ENCODE measurements at places on chromosomes 11 and 22. TPM values are rescaled to one million over a fixed set of nuclear protein-coding genes. Genes with fewer than 3 reads are reported as not detected.
A peak's percentile ranks its signal among the peaks of the same experiment; 100 is the strongest.

AGBL2 gene
- 6.4 TPM for total RNA-seq

- no peaks in the 10 kb centered on the region for H3K36me3 ChIP-seq
- no peak overlapping the region for H3K4me3 ChIP-seq
- no peak overlapping the region for H3K27ac ChIP-seq
Measured at GRCh38 chr11:116033931-116034553, 529.8 kb upstream of the CADM1 start.

GRCh38 chr11:114738954-114739353 lies 60.6 kb downstream of the NXPE2 start:
- H3K27me3 ChIP-seq = no peaks in the 10 kb centered on the region
- no peaks in the 10 kb centered on the region for H3K4me1 ChIP-seq
- no peak overlapping the region for H3K27ac ChIP-seq
- no peak for DNase-seq
- no peak overlapping the region for H3K4me3 ChIP-seq
- H3K36me3 ChIP-seq = no peaks in the 10 kb centered on the region

DNA sequence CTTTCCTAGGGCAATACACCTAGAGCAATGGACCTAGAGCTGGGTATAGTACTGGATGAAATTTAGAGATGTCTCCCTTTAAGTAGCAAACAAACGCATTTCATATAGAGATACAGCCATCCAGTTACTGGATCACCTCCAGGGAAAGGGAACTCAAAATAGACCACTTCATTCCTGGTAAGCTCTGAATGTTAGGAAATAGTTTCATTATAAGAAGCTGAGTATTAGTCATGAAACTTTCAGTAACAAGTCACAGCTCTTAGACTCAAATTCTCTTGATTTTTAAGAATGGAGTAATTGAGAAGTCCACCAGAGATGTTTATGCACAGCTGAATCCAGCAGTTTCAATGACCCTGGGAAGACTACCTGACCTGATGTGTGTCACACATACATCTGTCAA lies 221.9 kb downstream of the FAM76B start:
- H3K27ac ChIP-seq = no peak overlapping the region
- no peaks in the 10 kb centered on the region for H3K36me3 ChIP-seq
- no peak overlapping the region for H3K4me3 ChIP-seq
- H3K27me3 ChIP-seq = no peaks in the 10 kb centered on the region
- no peaks in the 10 kb centered on the region for H3K4me1 ChIP-seq
- DNase-seq = no peak

TECTA gene
- total RNA-seq = 0.67 TPM

DNA sequence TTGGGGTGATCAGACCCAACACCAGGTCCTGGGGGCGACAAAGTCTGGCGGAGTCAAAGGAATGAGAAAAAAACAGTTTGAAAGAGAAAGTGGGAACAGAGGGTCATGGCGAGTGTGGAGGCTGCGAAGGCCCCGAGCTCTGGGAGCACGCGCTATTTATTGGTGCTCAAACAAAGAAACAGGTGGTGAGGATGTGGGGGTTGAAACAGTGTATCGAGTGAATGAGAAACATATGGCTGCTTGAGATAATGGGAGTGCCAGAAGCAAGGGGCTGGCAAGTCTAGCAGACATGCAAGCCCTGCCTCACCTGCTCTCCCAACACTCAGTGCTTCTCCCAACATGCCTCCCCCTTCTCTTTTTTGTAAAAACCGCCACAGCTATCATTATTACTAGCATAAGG lies 7.8 kb upstream of the DUSP18 start:
- H3K4me3 ChIP-seq = no peak overlapping the region
- H3K27ac ChIP-seq = no peak overlapping the region
- no peak for DNase-seq
- no peaks in the 10 kb centered on the region for H3K4me1 ChIP-seq
- H3K36me3 ChIP-seq = no peaks in the 10 kb centered on the region

NTM gene
- total RNA-seq = 1.4 TPM

GRCh38 chr11:28777126-28777525 lies 668.9 kb downstream of the METTL15 start:
- H3K36me3 ChIP-seq = no peaks in the 10 kb centered on the region
- no peaks in the 10 kb centered on the region for H3K27me3 ChIP-seq
- H3K4me1 ChIP-seq = no peaks in the 10 kb centered on the region
- H3K4me3 ChIP-seq = no peak overlapping the region

OR5A1 gene
- total RNA-seq = not detected

- H3K4me3 ChIP-seq = no peak overlapping the region
- H3K36me3 ChIP-seq = no peaks in the 10 kb centered on the region
- H3K27ac ChIP-seq = no peak overlapping the region
Measured at GRCh38 chr11:121773076-121773475, 320.3 kb upstream of the SORL1-AS1 start.

TOB2 gene
- total RNA-seq = 18.2 TPM

GRCh38 chr11:134554106-134554505 lies 142.1 kb upstream of the B3GAT1 start:
- no peak overlapping the region for H3K27ac ChIP-seq
- no peak overlapping the region for H3K4me3 ChIP-seq
- H3K4me1 ChIP-seq = no peaks in the 10 kb centered on the region
- no peaks in the 10 kb centered on the region for H3K27me3 ChIP-seq
- no peaks in the 10 kb centered on the region for H3K36me3 ChIP-seq

OR52H1 gene
- not detected for total RNA-seq

RIC3 gene
- 26.4 TPM for total RNA-seq

DNA sequence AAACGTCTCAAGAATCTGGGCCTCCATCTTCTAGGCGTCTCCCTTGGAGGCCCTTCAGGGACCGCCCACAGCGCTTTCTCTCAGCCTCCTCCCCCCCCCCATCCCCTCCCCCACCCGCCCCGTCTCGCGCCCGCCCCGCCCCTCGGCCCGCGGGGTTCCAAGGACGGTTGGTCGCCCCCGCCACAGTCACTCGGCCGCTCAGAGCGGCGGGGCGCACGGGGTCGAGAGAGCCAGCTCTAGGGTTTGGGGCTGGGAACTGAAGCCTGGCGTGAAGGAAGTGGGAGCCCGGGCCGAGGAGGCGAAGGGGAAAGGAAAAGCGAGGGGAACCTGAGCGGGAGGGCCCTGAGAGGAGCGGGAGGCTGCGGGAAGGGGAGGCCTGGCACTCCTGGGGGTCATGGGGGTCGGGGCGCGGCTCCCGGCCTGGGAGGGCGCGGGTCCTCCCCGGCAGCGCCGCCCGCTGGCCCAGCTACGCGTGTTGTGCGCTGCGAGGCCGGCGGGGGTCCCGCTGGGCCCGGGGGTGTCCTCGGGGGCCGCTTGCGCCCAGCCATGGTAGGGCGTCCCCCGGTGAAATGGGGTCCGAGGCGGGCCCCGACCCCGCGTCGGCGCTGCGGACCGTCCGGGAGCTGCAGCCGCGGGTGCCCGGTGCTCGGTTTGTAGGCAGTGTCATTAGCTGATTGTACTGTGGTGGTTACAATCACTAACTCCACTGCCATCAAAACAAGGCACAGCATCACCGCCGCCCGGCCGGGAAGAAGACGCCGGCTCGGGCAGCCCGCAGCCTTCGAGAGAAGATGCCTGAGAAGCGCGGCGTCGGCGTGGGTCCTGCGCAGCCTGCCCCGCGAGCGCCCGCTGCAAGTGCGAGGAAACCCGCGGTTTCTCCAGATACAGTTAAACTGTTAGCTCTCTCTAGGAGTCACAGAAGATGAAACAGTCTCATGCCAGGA lies at the start of gene BTG4:
Gene BTG4, minus strand, starts transcription at position 91 of the 944 bp plus-strand sequence. CDS start 13,610 bp downstream, outside the sequence.
- peak within 1 kb of the TSS; percentile 19 for H3K4me3 ChIP-seq
- H3K27ac ChIP-seq = no peak within 1 kb of the TSS
- H3K27me3 ChIP-seq = peaks cover 9% of the 10 kb centered on the region
- DNase-seq = no peak
- H3K36me3 ChIP-seq = no peaks in the 10 kb centered on the region

CD3G gene
- total RNA-seq = 7.0 TPM

GRCh38 chr11:96219981-96220623 lies 122.9 kb downstream of the MAML2 start:
- peak overlapping the region; percentile 50 for H3K27ac ChIP-seq
- H3K27me3 ChIP-seq = no peaks in the 10 kb centered on the region
- DNase-seq = peak; percentile 62
- H3K36me3 ChIP-seq = no peaks in the 10 kb centered on the region
- no peak overlapping the region for H3K4me3 ChIP-seq
- peaks cover 15% of the 10 kb centered on the region for H3K4me1 ChIP-seq

GRCh38 chr11:96620464-96621044 lies 230.7 kb downstream of the JRKL start:
- H3K27me3 ChIP-seq = no peaks in the 10 kb centered on the region
- no peak overlapping the region for H3K4me3 ChIP-seq
- no peaks in the 10 kb centered on the region for H3K36me3 ChIP-seq
- H3K27ac ChIP-seq = no peak overlapping the region
- DNase-seq = no peak

PHETA2 gene
- 5.8 TPM for total RNA-seq

DNA sequence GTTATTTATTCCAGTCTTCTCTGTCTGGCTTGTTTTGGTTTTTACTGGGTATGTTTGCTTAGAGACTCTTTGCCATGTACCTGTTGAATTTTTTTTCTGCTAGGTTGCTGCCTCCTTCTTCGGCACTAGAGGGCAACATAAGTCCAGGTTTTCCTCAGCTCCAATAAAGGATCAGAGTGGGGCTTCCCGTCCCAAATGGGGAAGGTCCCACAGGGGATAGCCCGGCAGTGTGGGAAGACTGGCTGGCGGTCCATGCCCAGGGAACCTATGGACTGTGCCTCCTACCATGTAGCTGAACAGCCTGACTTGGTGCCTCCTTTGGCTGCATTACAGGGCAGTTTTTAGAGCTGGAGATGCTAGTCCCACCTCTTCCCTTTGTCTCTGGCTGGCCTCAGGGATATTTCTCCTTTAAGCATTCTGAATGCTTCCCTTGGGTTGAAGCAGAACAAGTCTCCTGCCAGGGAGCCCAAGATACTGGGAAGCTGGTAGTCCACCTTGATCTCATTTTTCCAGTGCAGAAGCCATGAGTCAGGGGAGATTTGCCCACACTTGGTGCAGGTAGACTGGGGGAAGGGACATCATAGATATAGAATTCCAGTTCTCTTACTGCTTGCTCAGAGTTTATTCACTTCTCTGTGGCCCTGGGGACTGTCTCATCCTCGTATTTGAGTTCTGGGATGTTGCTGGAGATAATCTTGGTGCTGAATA lies 60.2 kb downstream of the BRD1 start:
- DNase-seq = peak; percentile 50

DNA sequence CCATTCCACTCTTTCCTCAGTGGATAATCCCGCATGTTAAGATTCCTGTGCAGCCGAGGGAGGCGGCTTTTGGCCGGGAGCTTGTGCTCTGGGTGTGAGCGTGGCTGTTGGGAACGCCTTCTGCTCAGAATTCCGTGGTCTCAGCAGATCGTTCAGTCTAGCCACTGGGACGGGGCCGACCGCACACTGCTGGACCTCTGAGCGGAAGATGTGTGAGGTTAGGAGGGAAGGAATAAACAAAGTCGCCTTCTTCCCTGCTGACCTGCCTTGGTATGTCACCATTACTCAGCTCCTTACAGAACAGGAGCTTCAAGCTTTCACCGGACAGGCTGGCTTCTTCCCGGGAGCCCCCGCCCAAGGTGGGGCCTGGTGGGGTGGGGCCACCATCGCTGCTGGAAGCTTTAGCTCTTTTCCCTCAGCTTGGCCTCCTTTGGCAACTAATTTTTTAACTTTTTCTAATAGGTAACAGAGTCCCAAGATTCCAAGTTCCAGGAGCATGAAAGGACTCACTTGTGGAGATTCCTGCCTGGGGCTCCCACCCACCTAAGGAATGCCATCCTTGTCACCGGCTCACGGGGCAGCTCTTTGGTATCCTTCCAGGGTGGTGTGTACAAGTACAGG lies 22.5 kb upstream of the SEPTIN5 start:
- DNase-seq = no peak
- no peaks in the 10 kb centered on the region for H3K27me3 ChIP-seq
- H3K4me3 ChIP-seq = no peak overlapping the region
- H3K36me3 ChIP-seq = no peaks in the 10 kb centered on the region
- H3K27ac ChIP-seq = no peak overlapping the region

GRCh38 chr22:29260601-29261315 lies 7.0 kb downstream of the RHBDD3 start:
- no peaks in the 10 kb centered on the region for H3K36me3 ChIP-seq
- peak; percentile 12 for DNase-seq
- H3K27ac ChIP-seq = no peak overlapping the region

OR8I2 gene
- not detected for total RNA-seq

ACTN3 gene
- total RNA-seq = not detected

DNA sequence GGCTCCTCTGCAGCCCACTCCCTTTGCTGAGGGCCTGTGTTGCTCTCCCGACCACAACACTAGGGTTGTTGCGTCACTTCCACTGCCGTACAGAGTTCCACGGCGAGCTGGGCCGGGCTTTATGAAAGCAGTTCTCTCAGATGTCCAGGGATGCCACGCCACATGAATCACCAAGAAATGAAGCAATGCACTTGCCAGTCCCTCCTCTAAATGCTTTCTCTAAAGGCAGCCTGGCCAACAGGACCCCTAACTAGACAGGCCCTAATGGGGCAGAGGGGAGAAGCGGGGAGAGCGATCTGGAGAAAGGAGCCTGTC lies 188.7 kb downstream of the CTTN start:
- H3K27ac ChIP-seq = no peak overlapping the region
- H3K27me3 ChIP-seq = no peaks in the 10 kb centered on the region
- H3K4me3 ChIP-seq = no peak overlapping the region
- no peak for DNase-seq
- H3K36me3 ChIP-seq = no peaks in the 10 kb centered on the region

GRCh38 chr11:88651556-88651955 lies 314.0 kb upstream of the CTSC start:
- no peak overlapping the region for H3K4me3 ChIP-seq
- H3K27me3 ChIP-seq = no peaks in the 10 kb centered on the region
- no peaks in the 10 kb centered on the region for H3K4me1 ChIP-seq
- H3K27ac ChIP-seq = no peak overlapping the region
- DNase-seq = no peak

DNA sequence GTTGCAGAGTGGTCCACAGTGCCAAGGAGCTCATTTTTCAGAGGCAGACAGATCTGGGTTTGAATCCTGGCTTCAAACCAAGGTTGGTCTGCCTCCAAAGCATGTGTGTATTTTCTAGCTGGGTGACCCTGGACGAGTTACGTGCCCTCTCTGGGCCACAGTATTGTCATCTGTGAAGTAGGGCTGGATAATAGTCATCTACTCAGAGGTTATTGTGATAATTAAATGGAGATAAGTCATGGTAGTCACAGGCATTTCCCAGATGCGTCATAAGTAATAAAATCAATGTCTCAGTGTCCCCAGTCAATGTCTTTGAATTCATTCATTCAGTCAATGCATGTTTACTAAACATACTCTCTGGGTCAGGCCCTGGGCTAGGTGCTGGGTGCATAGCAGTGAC lies 8.6 kb downstream of the OMP start:
- H3K36me3 ChIP-seq = no peaks in the 10 kb centered on the region
- no peaks in the 10 kb centered on the region for H3K4me1 ChIP-seq
- DNase-seq = no peak
- peak overlapping the region; percentile 78 for H3K27ac ChIP-seq

- H3K4me3 ChIP-seq = no peak overlapping the region
- H3K36me3 ChIP-seq = no peaks in the 10 kb centered on the region
- H3K27ac ChIP-seq = no peak overlapping the region
- no peaks in the 10 kb centered on the region for H3K4me1 ChIP-seq
- no peak for DNase-seq
Measured at GRCh38 chr11:128802358-128802981, 64.6 kb downstream of the KCNJ1 start.

GRCh38 chr22:36149441-36149840 lies 11.1 kb downstream of the APOL3 start:
- DNase-seq = no peak
- H3K4me3 ChIP-seq = no peak overlapping the region
- H3K27ac ChIP-seq = no peak overlapping the region
- H3K27me3 ChIP-seq = no peaks in the 10 kb centered on the region
- H3K4me1 ChIP-seq = no peaks in the 10 kb centered on the region
